Stimulated activated CD4-positive, alpha-beta T cell treated with anti-CD3 and anti-CD28 coated beads, Interleukin-4, amount 100 ng/mL, for 48 hours (primary cell): ENCODE measurements at places on chromosomes 5 and 9.

DNA sequence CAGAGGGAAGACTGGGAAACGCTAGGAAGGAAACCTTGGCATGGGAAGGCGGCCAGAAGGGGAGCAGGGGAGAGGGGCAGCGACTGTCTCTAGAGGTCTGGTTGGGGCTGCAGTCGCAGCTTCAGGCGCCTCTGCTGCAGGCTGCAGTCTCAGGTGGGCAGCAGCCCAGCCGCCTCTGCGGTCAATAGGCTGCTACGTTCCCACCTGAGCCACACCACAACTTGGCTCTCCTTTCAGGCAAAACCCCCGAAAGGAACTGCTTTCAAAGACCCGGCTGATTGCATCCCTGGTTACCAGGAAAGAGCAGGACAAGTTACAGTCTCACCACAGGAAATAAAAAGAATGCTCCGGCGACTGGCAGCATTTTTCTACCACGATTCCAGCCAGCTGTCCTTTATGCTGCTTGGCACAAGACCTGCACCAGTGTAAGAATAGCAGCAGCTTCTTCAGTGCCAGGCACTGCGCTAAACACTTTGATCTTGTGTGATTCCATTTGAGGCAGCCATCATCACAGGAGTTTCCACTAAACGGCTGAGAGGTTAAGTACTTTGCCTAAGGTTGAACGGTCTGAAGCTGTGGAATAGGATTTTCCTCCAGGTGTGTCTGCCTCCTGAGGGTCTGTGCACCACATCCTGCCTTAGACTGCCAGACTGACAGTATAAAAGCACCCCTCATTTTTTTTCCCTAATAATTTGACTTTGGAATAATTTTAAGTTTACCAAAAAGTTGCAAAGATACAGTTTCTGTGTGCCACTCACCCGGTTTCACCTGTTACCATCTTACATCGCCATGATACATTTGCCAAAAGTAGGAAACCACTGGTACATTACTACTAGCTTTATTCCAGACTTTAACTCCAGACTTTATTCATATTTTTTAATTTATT is 7.5 kb downstream of the RPS14 start:
- DNase-seq: no peak

DNA sequence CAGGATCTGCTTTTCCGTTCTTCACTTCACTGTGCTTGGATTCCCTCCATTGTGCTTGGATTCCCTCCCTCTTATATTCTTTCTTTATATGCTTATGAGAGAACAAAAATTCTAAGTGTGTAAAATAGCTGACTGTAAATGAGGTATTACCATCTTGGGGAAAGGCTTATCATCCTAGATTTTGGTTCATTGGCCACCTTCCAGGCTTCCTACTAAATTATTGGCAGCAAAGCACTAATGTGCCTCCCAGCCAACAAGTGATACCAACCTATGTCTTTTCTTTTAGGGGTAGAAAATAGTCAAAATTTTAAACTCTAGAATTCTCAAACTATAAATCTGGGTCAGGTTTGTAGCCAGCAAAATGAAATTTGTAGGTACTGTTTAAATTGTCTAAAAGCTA is 52.7 kb downstream of the NDUFAF2 start:
- no peak for DNase-seq

- peak; percentile 99 for DNase-seq
Observed at GRCh38 chr9:129413537-129414376, 207.1 kb downstream of the C9orf50 start.

- DNase-seq: no peak
Observed at GRCh38 chr9:89464300-89464901, 33.5 kb downstream of the SEMA4D start.

DNA sequence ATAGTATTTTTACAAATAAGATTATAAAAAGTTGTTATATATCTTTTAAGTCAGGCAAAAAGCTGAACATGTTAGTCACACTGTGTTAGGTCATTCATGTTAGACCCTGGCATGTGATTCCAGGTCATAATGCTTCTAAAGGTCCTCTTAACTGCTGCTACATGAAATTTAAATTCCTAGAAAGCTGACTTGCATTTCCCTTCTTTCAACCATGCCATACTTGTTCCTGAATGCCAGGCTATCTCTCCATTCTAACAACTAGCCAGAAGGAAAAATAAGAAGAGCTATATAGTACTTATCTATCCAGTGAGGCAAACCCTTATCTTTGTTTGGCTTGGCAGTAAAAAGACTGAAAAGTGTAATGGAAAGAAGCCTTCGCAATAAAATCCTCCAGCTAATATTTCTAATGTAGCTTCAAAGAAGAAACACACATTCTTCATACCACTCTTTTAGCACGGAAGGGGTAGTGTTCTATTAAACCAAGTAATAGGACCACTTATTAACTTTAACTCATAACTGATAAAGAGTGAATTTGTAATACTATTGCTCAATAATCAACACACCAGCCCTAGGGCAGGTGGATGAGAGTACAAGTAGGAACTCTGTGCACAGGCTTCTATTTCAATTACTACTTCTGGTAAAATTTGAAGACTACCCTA is 310.2 kb downstream of the PDE4D start:
- no peak for DNase-seq

- DNase-seq: peak; percentile 28
Observed at GRCh38 chr9:134025606-134026541, 593 bp downstream of the BRD3OS start.

DNA sequence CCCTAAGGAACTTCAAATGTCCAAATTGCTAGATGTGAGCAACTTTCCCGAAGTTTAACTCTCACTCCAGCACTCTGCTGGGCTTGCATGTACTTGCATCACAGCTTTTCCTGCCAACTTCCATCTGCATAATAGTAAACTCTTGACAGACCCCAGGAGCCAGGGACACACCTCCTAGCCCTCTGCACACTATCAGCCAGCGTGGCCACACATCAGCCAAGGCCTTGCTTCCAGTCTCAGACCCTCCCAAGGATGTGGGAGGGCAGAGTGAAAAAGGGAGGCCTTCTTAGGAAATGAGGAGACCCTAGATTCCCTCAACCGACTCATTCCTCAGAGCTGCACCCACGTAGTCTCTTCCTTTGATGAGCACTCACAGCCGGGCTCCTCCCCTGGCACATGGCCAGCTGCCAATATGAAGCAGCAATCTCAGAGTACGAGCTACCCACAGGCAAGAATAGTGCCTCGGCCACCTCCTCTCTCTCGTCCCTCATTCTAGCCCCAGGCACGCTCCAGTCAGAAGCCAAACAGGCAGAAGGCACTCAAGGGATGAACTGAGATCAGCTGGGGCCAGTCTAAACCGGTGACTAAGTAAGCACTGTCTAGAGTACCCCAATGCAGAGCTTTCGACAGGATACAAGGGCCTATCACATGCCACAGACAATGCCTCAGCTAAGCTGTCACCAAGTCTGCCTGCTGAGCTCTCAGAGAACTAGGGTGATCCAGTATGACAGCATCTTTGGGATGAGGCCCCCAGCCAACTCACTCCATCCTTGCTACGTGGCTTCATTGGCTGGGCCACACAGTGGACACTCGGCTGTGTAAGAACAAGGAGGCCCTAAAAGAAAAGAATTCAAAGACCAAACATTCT is 2.3 kb downstream of the P4HA2 start:
- DNase-seq: peak; percentile 28

- no peak for DNase-seq
Observed at GRCh38 chr5:60207040-60207439, 313.5 kb upstream of the PDE4D start.

GRCh38 chr9:1094749-1095148 is 44.6 kb downstream of the DMRT2 start:
- DNase-seq: no peak

DNA sequence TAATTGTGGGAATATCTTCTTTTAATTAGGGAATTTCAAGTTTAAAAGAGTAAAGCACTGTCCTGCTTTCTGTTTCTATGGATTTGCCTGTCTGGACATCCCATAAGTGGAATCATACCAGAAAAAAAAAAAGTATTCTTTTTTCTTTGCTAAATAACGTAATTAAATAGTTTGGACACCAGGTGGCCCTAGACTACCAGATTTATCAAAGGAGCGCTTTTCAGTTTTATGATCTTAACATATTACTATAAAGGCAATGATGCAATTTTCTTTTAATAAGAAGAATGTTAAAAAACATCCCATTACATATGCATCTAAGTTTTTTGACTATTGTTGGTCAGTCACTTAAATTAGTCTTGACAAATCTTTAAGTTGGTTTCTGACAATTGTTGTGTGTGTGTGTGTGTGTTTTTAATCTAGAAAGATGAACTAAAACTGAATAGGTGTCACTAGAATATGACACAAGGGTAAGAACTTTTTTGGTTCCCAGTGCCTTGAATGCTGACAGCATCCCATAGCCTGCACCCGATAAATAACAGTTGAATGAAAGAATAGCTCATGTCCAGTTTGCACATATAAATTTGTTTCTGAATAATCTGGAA is 49.5 kb downstream of the C5orf22 start:
- DNase-seq: no peak

- DNase-seq: no peak
Observed at GRCh38 chr9:626596-626995, 214.9 kb upstream of the DMRT1 start.

DNA sequence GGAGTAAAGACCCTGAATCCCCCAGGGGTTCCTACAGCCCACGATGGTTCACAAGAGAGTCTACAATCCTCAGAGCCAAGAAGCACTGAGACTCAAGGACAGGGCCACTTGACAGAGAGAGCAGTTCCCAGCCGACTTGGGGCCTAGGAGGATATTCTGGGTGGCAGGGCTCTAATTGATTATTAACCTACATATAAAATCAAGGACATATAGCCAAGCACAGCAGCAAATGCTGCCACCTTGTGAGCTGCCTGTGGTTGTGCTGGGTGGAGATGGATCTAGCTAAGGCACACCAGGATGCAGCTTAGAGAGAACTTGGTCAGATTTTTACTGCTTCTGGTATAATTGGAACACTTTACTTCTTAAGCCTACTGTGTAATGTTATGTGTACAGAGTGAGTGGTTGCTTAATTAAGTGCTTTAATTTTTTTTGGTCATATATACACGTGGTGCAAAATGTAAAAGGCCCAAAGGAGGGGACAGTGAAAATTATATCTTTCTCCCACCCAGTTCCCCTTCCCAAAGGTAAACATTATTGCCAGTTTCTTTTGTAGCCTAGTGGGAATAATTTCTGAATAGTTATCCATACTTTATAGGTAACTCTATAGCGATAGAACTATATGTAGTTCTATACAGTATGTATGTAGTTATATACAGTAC is 78.8 kb downstream of the F2RL2 start:
- peak; percentile 40 for DNase-seq

DNA sequence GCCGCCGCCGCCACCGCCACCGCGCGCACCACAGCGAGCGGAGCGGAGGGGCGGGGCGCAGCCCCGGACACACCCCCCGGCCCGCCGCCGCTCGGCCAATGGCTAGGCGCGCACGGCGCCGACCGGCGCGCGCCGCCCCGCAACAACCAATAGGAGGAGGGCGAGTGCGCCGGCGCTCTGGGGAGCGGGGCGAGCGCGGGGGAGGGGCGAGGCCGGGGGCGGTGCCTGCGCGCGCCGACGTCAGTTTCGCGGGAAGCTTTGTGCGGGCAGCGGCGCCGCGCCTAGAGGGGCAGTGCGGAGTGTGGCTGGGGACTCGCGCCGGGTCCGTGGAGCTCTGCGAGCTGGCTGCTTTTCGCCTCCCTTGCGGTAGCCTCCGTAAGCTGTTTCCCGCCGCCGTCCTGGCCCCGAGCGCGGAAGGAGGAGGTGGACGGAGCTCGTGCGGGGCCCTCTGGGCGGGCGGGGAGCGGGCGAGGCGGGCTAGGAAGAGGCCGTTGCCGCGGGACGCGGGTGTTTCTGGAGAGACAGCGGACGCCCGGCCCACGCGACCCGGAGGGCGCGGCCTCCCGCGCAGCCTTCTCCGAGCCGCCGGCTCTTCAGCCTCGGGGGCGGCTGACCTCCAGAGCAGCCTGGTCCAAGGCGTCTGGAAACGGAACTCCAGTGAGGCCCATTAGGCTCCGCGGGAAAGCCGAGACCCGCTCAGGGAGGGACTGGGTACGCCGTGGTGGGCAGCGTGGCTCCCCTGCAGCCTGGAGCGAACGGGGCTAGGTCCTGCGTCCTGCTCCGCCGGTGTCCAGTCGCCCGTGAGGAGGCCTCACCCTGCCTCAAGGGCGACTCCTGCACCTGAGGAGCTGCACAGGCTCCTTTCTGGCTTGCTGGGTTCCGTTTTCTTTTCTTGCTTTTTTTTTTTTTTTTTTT is at the start of gene ZMYND19:
ZMYND19 (minus strand) TSS at position 44 of the 915 bp plus-strand sequence. CDS start 249 bp downstream, outside the sequence.
- peak; percentile 88 for DNase-seq

DNA sequence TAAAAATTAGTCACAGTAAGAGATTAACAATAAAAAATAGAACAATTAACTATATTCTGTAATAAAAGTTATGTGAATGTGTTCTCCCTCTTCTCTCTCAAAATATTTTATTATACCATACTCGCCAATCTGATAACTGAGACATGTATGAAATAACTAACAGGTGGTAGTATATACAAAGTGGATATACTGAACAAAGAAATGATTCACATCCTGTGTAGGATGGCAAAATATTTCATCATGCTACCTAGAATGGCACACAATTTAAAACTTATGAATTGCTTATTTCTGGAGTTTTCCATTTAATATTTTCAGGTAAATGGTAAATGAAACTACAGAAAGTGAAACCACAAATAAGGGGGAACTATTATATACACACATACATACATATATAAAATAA is 152.5 kb downstream of the RNF180 start:
- no peak for DNase-seq

GRCh38 chr9:130305381-130305780 is 39.8 kb downstream of the HMCN2 start:
- DNase-seq: no peak
